ENCODE measurements at places on chromosomes 4 and X.

GRCh38 chr4:182238355-182238931, 4.8 kb upstream of the TENM3 start:
- no peak for DNase-seq

- DNase-seq: no peak
Observed at GRCh38 chr4:168879188-168879587, 130.9 kb downstream of the CBR4 start.

GRCh38 chrX:43958529-43958928, 14.7 kb downstream of the NDP start:
- DNase-seq: peak; percentile 79

DNA sequence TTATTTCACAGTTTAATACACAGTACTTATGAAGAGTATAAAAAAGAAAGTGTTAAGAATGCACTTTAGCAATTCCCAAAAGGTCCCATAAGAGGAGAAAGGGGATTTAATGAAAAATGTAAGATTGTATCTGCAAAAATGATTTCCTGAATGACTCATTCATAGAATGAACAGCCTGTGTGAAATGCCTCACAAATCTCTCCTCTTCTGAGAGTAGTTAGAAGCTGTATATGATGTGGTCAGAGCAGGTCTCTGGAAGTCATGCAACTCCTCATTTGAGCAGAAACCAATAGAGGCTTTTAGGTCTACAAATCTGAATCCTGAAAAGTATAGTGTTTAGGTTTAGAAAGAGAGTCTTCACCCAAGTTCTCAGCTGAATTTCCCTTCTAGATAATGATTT, 381.3 kb upstream of the INTU start:
- DNase-seq: no peak

DNA sequence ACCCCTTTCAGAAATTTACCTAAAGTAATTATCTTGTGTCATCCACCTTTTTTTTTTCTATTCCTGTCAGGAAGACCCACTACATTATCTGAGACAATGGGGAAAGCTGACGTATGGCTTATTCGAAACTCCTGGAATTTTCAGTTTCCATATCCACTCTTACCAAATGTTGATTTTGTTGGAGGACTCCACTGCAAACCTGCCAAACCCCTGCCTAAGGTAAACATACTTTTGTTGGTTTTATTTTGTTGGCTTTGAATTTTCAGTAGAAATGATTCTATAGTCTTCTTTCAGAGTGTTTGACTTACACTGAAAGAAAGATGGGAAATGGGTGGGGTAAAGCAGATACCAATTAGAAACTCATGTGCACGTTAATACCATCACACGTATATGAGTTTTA, 2.2 kb downstream of the UGT2B7 start:
- no peak for DNase-seq

DNA sequence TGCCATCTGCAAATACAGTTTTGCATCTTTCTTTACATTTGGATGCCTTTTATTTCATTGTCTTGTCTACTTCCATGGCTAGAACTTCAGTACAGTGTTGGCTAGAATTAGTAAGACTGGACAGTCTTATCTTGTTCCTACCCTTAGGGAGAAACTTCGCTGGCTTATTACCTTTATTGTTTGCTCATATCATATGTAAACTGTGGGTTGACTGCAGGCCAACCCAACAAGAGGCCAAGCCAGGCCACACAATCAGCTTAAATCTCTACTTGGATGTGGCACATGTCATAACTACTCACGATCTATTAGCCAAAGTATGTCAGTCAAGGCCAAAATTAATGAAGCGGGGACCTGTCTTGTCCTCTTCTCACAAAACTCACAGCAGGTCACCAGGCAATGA, 144.1 kb downstream of the THOC2 start:
- DNase-seq: no peak

GRCh38 chr4:175127314-175127713, 209.2 kb downstream of the ADAM29 start:
- no peak for DNase-seq

- DNase-seq: no peak
Observed at GRCh38 chr4:177239878-177240277, 69.8 kb upstream of the NEIL3 start.

DNA sequence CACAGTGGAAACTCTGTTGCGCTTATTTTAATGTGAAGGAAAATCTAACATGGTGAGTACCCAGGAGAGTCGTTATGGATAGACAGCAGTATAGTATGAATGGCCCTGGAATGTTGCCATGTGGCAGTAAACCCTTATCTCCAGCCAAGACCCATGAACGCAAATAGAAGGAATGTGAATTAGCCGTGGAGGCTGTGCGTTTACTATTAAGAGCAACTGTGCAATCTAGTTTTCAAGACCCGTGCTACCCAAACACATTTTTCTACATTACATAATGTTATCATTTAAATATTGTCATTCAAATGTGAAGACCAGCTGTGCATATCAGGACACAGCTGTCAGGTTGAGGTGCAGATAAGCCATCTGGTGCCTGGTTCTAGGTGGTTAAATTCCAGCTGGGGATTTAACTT, 13.3 kb upstream of the AGA start:
- DNase-seq: no peak

GRCh38 chr4:139969635-139970266, 184.2 kb downstream of the MAML3 start:
- no peak for DNase-seq

GRCh38 chrX:150213481-150214030, 149.6 kb upstream of the MAMLD1 start:
- DNase-seq: no peak

GRCh38 chr4:41022116-41022515, 192.2 kb downstream of the APBB2 start:
- DNase-seq: no peak

GRCh38 chrX:50115973-50116372, 84.8 kb downstream of the AKAP4 start:
- no peak for DNase-seq

- DNase-seq: peak; percentile 3
Observed at GRCh38 chr4:74671080-74671698, 123.1 kb downstream of the BTC start.

- peak; percentile 68 for DNase-seq
Observed at GRCh38 chr4:173168396-173169177, at the start of gene GALNT7. Gene GALNT7, plus strand, starts transcription at chr4:173168811. Its CDS starts 25 bp downstream, at chr4:173168836.

GRCh38 chr4:132281733-132282132, 867.4 kb upstream of the PCDH10 start:
- DNase-seq: no peak

DNA sequence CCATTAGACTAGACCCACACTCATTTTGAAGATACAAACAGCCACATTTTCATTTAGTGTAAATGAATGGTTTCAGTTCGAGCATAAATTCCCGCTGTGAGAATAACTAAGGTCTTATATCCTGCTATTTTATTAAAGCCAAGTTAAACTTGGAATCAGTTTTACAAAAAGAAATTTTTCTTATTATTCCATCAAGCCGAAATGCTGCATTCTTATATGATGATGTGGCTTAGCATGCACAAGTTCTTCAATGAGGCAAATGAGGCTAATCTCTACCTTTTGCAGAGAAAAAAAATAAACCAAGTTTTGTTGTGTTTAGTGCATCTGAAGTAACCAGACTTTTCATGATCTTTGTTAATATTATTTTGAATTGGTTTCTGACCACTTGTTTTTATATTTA, 953.9 kb upstream of the PCDH10 start:
- DNase-seq: no peak
